Calu3 (cell line): ENCODE measurements at places on chromosomes 1 and 21. TPM values are rescaled to one million over a fixed set of nuclear protein-coding genes. Genes with fewer than 3 reads are reported as not detected.

The C2CD2 gene
- 13.6 and 15.8 TPM in 2 replicates for total RNA-seq

DNA sequence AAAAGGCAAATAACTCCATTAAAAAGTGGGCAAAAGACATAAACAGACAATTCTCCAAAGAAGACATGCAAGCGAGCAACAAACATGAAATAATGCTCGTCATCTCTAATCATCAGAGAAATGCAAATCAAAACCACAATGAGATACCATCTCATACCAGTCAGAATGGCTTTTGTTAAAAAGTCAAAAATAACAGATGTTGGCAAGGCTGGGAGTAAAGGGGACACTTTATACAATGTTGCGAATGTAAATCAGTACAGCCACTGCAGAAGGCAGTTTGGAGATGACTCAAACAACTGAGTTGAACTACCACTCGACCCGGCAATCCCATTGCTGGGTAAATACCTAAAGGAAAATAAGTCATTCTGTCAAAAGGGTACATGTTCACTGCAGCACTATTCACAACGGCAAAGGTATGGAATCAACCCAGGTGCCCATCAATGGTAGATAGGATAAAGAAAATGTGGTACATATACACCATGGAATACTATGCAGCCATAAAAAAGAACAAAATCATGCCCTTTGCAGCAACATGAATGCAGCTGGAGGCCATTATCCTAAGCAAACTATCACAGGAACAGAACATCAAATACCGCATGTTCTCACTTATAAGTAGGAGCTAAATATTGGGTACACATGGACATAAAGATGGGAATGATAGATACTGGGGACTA, 25.9 kb downstream of the TSPAN2 start:
- DNase-seq, result no peak

- peak; percentile 90 for DNase-seq
Measured at GRCh38 chr1:32773018-32773763, 44.0 kb downstream of the YARS1 start.

DNA sequence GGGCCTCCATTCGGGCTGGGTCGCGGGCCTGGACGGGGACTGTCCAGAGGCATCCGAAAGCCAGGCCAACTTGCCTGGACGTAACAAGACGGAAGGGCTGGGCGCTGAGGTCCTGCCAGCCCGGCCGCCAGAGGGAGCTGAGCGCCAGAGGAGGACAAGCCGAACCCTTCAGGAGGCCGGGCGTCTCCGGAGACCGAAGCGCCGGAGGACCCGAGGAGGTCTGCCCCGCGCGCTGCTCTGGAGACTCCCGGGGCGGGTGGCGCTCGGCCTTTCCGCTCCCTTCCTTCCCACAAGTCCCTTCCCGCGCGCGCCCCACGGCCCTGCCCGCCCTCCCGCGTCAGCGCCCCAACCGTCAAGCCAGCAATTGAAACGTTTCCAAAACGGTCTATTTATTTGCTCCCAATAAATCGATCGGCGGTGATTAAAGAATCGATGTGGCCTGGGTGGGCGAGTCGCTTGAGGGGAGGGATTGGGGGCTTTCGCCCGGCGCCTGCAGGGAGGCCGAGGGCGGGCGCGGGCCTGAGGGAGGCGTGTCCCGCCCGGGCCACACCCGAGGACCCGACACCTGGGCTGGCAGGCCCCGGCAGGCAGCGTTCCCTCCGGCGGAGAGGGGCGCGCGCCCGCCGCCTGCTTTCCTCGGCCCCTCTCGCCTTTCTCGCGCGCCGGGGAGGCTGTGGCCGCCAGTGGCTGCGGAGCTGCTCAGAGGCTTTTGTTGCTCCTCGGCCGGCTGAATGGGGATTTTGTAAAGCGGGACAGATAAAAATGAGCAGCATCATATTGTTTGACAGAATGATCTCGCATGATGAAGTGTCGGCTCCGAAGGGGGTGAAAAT, 5.2 kb upstream of the FOXD3 start:
- peak; percentile 95 for DNase-seq
